ENCODE measurements at places on chromosomes 2 and 18.

- DNase-seq = no peak
These were observed 40.4 kb upstream of the NFU1 start for GRCh38 chr2:69477627-69478026.

- DNase-seq = no peak
These were observed 58.0 kb upstream of the ARL5A start for GRCh38 chr2:151886241-151886640.

GRCh38 chr2:198187841-198188240 is 383.4 kb downstream of the PLCL1 start:
- no peak for DNase-seq

- no peak for DNase-seq
These were observed 114.6 kb downstream of the DOCK10 start for GRCh38 chr2:224927646-224928173.

DNA sequence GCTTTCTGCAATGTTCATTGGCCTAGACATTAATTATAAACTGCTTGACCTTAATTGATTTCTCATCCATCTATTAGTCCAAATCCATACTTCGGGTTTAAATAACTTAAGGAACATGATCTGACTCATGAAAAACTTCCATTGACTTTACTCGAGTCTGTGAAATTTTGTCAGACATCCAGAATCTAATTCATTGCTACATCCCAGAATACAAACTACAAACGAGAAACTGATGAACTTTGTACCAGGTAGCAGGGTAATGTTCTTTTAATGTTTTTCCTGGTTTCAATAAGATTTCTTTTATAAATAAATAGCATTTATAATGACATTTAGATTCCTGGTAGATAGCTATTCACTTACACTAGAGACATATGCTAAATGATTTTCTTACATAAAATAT is 36.0 kb upstream of the IKZF2 start:
- DNase-seq = no peak

DNA sequence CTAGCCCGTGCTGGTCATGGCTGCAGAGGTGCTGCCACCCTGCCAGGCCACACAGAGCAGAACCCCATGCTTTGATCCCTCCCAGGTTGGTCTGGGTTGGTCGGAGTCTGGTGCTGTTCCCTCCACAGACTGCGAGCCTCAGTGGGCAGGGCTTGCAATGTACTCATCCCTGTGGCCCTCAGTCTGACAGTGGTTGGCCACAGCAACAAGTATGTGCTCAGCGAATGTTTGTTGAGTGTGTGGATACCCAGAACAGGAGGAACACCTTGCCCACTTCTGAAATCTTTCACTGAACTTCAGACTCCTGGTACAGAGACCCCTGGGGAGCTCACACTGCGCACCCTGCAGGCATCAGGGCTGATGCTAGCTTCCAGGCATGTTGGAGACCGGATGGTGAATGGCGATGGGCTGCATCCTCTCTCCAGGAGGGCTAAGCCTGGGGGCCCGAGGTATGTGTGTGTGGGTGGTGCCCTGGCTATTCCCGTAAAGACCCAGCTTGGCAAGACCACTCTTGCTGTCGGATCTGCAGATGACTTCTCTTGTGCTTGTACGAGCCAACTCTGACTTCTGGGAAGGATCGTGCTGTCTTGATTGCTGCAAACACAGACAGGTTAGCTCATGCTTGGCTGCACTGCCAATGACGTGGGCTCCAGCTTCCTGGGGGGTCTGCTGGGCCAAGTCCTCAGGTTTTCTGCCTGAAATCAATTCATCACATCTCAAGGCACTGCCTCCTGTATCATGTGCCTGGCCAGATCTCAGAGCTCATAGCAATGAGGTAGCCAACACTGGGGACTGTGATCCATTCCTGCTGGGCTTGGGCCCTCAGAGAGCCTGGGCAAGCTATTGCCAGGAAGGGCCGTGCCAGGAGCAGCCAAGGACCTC is 43.7 kb downstream of the RHOB start:
- DNase-seq = no peak

DNA sequence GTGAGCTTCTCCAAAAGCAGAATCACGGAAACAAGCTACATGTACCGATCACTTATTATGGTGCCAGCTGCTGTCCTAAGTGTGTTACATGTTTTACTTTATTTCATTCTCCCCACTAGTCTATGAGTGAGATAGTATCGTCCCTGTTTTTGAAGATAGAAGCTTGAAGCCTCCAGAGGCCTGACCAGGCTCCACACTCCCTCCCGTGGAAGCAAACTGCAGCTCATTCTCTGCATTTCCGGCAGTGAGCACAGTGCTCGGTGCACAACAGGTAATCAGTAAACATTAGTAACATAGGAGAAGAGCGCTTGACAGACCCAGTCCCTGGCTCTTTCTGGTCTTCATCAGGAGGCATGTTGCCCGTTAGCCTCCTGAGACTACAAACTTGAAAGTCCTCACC is 72.9 kb downstream of the ZBTB7C start:
- no peak for DNase-seq

DNA sequence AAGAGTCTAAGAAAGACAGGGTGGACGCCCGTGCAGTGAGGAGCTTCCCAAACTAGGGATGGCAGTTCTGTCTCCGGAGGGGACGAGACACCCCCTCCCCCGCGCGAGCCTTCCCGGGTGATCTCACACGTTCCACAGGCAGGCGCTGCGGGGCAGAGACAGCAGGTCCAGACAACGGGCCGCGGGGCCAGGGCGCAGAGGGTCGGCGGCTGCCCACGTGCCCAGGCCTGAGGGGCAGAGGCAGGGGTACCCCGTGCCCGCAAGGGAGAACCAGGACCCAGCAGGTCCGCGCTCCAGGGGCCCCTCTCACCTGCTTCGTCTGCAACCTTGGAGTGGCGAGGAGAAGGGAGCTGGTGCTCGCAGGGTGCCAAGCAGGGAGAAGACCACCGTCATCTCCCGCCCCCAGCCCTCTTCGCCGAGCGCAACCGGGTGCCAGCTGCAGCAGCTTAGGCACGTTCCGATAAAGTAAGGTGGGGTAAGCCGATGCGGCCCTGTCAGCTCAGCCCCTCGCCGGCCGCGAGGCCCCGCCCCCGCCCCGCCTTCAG is at the start of gene GPR155:
TSS of gene GPR155 (minus strand) at position 467 of the 545 bp plus-strand sequence. CDS start 5,073 bp downstream, outside the sequence.
- peak; percentile 31 for DNase-seq

GRCh38 chr2:28927878-28928277 is 33.4 kb downstream of the WDR43 start:
- DNase-seq = no peak

DNA sequence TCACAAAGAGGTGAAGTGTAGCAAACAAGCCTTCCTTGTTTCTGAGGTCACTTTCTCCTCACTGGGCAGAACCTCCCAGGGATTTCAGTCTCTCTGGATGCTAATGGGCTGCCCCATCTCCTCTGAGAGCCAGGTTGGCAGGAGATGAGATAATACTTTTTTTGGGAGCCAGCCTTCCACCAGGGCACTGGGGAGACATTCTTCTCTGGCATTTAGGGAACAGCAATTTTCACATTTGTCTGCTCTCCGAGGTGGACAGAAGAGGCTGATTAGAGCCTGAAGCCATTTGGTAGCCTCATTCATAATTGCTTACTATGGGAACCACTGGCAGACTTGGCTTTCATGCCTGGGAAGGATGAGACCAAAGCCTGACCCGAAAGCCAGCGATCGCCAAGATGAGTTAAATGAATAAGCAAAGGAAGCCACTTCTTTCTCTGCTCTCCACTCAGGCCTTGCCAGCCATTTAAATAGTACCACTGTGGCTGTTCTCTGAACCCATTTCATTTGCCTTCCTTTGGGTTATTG is 70.1 kb downstream of the NRP2 start:
- DNase-seq = no peak

GRCh38 chr2:51707625-51708024 is 675.7 kb upstream of the NRXN1 start:
- DNase-seq = no peak

- no peak for DNase-seq
These were observed 110.9 kb upstream of the PNPT1 start for GRCh38 chr2:55804535-55804934.

DNA sequence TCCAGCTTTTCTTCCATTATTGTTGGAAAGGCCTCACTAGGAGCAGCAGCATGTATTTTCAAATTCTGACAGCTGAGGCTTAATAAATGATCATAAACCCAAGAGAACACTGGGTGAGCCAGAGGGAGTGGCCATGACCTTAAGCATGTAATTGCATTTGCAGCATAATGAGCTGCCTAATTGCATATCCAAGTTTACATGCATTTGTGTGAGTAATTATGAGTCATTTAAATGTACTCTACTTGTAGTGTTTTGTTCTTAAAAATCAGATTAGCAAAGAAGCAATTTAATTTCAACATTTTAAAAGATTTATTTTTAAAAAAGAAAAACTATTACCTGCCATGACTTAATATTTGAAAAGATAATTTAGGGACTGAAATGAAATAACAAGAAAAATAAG is 74.8 kb downstream of the NOL10 start:
- DNase-seq = no peak

GRCh38 chr2:175884697-175885393 is 117.2 kb downstream of the LNPK start:
- no peak for DNase-seq

DNA sequence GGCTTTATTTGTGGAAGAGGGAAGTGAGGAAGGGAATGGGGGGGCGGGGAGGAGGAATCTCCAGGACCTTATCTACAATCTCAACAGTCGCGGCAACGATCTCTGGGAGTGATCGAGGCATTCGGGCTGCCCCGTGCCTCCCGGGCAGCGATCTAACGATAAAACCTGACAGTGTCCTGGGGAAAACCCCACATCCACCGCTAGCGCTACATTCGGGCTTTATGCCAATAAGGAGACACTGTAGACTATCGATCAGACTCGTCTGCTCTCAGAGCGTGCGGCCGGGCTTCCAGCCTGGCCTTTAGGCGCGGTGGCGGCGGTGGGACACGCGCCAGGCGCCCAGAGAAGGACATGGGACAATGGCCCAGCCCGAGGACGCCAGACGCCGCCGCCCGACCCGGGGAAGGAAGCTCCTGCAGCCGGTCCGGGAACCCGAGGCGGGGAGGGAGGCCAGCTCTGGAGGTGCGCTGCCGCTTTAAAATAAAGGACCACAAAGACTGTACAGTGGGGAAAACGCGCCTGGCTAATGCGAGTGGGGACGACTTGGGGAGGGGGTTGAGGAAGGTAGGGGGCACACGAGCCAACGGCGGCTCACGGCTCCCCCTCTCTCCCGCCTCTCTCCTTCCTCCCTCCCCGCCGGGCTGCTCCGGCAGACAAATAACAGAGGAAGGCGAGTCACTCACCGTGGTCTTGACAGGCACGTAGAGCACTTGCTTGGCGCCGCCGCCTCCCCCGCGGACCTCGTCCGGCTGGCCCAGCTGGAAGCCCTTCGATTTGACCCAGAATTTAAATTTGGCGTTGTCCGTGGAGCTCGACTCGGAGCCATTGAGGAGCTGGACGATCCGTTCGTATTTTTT is 2.2 kb downstream of the NOL4 start:
- DNase-seq = no peak

DNA sequence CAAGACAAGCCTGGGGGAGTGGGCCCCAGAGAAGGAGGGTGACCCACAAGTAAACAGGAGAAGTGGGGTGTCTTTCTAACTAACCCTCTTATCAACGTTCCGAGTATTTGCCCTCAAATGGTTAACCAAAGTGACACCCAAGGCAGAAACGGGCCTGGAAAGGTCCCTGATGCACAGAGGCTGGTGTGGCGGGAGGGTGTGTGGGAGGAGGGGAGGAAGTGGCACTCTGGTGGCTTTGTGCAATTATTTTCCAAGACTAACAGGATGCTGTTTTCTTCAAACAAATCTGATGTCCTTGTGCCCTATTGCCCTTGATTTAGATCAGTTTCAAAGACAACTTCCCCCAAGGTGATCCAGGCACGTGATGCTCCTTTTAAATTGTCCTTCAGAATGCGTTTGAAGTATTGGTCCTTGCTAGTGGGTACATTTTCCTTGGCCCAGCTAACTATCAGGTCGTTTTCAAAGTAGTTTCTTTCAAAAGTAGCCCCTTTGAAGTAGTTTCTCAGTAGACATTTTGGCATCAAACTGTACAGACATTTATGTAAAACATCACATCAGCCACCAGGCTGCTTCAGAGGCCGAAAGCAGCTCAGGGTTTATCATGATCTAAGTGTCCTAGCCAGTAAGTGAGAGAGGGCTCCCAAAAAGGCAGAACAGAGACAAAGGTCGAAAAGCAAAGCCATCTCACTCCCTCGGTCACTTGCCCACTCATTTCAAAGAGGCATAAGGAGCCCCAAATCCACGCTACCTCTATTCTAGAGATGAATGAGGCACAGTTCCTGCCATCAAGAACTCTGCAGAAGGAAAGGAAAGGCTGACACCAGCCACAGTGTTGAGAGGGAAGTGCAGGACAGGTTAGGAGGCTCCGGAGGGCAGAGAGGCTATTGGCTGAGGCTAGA is 371.1 kb upstream of the ID2 start:
- no peak for DNase-seq

- no peak for DNase-seq
These were observed 302.6 kb downstream of the NUP35 start for GRCh38 chr2:183426825-183427224.

DNA sequence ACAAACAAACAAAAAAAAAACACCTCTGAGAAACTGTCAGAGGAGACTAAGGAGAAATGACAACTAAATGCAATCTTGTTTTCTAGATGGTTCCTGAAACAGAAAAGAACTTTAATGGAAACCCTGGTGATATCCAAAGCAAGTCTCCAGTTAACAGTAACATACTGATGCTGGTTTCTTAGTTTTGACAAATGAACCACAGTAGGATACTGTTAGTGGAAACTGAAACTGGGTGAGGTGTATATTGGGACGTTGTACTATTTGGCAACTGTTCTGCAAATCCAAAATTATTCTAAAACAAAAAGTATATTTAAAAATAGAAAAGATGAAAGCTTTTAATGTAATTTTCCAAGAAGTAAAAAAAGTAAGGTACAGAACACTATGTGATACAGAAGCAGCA is 11.4 kb downstream of the SESTD1 start:
- no peak for DNase-seq

GRCh38 chr2:39107724-39108273 is 13.1 kb downstream of the SOS1 start:
- DNase-seq = no peak

GRCh38 chr2:135561925-135562324 is 30.6 kb downstream of the R3HDM1 start:
- no peak for DNase-seq

DNA sequence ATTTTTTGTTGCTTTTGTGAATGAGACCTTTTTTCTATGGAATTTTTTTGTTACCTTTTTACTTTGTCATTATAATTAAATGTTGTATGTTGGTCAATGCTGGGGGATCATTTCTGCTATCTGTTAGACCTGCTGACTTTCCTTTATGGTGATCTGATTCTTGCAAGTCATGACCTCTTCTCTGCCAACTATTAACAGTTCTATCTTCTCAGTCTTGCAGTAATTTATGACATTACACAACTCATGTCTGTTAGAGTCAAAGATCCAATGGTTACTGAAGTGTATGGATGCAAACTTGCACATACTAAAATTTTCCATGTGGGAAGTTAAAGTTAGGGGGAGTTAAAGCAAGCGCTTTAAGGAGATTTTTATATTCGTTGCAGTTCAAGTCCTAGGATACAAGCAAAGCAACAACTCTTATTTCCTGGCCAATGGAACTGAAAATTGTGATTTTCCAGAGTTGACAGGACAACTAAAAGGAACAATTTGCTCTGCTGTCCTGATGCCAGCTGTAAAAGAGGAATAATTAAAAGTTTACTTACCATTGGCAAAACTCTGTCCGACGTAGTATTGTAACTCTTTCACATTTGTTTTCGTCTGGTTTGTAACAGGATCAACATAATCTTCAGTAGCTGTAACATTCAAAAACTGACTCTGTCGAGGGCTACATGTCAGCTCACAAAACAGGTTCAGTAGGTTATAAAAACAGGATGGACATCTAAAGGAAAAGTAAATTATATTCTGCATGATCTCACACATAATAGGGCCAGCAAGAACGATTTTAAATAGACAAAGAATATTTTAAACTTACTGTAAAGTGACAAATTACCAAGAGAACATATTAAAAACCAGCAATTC is 17.8 kb downstream of the NPC1 start:
- no peak for DNase-seq
